ENCODE measurements at places on chromosomes 11 and 22. TPM values are rescaled to one million over a fixed set of nuclear protein-coding genes. Genes with fewer than 3 reads are reported as not detected.

The GPR83 gene
- 0.36 TPM for polyA plus RNA-seq

The FOLR1 gene
- 57.0 TPM for polyA plus RNA-seq

The PARVG gene
- polyA plus RNA-seq: 3.2 TPM

DNA sequence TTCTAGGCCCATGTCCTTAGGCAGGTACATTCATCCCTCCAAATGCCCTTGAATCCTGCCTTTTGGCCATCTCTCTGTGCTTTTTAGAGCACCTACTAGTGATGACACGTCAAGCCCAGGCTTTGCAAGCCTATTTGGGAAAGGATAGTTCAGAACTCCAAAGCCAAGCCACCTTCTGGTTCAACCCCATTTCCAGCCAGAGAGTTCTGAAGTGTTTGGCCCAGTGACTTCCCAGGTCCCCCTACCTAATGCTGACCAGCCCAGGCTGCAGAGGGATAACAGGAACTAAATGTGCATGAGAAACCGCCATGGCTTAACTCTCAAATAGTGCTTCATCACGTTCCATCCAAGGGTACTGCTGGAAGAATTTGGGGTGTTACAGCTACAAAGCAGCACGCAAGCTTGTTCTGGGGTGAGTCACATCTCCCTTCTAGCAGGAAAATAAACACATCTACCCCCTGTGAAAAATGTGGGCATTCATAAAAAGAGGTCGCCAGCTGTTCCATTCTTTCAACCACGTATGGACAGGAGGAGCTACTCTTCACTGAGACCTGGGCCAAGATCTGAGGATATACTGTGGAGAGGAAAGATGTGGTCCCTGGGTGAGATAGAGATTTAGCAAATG, 2.0 kb upstream of the FXYD6 start:
- no peak for DNase-seq

DNA sequence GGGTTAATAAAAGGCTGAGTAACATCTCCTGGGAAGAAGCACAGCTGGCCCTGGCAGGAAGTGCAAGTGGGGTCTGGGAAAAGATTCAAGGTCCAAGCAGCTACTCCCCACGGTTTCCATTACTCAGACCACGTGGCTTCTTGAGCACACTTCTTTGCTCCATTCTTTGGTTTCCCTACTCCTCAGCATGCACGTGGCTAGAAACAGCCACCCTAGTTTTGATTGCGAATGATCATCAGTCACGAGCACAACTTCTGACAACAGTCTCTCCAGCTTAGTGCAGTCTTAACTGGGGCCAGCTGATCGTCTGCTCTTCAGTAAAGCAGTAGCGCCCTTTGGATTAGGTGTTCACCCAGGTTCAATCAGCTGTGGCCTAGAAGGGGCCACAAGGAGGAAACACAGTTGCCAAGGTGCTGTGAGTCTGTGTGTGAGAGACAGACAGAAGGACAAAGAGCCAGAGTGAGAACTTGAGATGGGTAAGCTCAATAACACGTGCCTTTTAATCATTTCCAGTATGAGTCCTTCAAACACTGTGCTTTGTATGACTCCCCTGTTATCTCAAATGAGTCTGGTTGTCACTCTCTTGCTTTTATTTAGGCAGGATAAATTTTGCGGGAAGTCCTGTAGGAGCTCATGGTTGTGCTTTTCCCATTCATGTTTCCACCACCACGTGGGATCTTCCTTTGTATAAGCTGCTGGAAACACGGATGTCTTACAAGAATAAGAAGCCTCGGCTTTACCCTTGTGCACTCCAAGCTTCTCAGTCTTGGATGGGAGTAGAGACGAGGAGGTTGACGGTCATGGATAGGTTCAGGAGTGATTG, 901 bp upstream of the PARVA start:
- DNase-seq: peak; percentile 46

DNA sequence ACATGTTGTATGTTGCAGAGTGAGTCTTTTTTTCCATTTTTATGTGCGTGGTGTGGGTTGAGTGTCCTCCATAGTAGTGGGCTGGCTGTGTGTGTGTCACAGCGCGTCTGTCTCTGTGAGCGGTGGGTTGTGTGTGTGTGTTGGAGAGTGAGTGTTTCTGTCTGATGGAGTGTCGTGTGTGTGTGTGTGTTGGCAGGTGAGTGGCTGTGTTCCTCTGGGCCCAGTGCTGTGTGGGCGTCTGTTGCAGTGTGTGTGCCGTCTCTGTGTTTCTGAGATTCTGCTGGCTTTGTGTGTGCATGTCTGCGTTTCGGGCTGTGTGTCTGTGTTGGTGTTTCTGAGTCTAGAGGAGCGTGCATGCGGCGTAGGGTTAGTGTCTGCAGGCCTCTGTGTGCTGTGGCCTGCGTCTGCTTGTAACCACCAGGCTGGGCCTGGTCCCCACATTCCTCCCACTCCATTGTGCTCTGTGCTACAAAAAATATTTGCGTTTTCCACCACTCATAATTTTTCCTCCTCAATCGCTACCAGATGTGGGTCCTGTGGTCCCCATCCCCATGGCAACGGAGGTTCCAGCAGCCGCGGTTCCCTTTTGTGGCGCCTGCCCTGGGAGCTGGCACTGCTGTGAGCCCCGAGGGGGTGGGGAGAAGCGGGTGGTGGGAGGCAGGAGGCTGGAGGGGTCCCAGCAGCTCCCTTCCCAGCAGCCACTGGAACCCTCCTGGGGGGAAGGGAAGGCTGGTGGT, 15.2 kb downstream of the SCARF2 start:
- DNase-seq: peak; percentile 40

DNA sequence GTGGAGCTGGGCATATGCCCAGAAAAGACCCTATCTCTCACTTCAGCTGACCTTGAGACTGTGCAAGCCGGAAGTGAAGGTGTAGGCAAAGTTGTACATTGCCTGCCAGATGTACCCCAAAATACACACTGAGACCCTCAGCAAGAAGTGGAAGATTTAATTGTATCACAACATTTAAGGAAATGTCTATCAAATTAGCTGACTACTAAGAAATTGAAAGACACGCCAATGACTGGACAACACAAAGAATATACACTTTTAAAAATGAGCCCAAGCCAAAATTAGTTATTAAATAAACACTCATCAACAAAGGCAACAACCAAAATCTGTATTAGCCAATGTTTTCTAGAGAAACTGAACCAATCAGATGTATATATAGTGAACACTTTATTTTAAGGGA, 7.7 kb upstream of the ANO3 start:
- DNase-seq: no peak

- DNase-seq: no peak
Measured at GRCh38 chr11:1235306-1235900, 12.5 kb downstream of the MUC5B start.

DNA sequence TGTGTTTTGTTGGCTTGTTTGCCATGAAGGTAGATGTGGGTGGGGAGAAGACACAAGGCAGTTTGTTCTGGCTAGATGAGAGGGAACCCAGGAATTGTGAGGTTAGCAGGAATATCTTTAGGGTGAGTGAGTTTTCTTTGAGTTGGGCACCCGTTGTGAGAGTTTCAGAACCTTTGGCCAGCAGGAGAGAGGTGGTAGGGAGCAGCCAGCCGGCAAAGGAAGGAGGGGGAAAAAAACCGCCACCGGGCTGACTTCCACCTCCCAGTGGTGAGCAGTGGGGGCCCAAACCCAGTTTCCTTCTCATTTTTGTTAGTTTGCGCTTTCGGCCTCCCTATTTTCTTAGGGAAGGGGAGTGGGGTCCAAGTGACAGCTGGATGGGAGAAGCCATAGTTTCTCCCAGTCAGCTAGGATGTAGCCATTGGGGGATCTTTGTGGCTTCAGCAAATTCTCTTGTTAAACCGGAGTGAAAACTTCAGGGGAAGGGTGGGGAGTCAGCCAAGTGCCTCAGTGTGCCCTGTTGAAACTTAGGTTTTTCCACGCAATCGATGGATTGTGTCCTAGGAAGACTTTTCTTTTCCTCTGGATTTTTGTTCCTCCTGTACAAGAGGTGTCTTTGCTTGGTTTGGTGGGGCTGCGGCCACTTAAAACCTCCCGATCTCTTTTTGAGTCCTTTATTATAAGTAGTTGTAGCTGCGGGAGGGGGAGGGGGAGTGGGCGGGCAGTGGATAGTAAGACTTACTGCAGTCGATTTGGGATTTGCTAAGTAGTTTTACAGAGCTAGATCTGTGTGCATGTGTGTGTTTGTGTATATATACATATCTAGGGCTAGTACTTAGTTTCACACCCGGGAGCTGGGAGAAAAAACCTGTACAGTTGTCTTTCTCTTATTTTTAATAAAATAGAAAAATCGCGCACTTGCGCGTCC, 1.1 kb upstream of the GCAT start:
- peak; percentile 23 for DNase-seq

GRCh38 chr11:120344302-120345004, 8.2 kb downstream of the ARHGEF12 start:
- no peak for DNase-seq

DNA sequence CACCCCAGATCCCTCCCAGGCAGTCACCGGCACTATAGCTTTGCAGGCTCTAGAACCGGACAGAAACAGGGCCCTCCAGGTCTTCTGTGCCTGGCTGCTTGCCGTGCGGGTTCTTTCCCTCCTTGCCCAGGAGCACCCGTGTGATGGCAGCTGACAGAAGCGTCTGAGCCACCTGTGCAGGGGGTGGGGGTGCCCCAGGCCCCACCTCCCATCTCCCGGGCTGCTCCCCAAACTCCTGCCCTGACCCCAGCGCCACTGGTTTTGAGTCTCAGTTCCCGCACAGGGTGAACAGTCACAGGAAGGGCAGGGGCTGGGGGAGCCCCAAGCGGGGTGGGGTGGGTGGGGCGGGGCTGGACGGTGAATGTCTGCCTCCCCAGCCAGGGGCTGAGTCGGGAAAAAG, 13.2 kb upstream of the PHLDA2 start:
- DNase-seq: no peak

DNA sequence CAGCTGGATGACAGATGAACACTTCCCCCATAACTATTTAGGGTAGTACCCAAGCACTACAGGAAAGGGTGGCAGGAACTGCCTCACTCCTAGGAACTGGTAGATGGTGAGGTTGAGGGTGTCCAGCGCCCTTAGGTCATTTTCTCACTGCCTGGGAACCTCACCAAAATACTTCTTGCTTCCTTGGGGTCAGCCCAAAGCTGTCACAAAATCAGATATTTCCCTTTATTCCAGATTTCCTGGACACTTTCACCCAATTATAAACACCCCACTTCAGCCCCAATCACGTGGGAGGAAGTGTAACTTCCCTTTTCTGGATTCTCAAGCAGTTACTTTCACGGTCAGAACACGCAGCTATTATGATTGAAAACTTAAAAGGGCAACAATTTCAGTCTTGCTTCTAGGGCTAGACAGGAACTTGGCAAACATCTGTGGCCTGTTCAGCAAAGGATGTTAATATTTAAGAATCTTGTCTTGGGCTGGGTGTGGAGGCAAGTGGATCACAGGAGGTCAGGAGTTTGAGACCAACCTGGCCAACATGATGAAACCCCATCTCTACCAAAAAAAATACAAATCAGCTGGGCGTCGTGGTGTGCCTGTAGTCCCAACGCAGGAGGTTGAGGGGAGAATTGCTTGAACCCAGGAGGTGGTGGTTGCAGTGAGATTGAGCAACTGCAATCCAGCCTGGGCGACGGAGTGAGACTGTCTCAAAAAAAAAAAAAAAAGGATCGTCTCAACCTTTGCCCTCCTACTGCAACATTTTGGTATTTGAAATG, 4.0 kb downstream of the FTH1 start:
- DNase-seq: no peak
